KBM-7 (cell line): ENCODE measurements at places on chromosomes 12 and 14.

- DNase-seq, result no peak
Observed at GRCh38 chr12:117986705-117987469, 18.1 kb upstream of the KSR2 start.

DNA sequence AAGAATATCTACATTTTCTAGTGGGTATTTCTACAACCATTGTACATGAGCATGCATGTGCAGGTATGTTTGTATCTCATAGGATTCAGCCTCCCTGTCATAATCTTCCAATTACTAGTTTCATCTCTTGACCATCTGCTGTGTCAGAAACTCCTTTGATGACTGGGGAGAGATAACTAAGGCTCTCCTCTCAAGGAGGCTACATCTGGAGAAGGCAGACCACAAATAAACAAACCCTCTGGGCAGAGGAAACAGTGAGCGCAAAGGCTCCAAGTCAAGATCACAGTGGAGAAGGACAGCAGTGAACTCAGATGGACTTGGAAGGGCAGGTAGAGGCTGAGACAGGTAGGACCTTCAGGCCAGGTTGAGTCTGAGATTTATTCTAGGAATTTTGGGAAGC lies 166.4 kb downstream of the PELI2 start:
- DNase-seq, result peak; percentile 2

DNA sequence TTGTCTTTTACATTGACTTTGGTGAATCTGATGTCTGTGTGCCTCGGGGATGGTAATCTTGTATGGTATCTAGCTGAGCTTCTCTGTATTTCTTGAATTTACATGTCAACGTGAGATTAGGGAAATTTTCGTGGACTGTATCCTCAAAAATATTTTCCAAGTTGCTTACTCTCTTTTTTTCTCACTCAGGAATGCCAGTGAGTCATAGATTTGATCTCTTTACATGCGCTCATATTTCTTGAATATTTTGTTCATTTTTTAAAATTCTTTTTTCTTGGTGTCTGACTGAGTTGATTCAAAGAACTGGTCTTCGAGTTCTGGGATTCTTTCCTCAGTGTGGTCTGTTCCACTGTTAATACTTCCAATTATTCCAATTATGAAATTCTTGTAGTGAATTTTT lies 207.7 kb downstream of the RAD51B start:
- no peak for DNase-seq

GRCh38 chr14:35986219-35986573 lies 160.1 kb downstream of the BRMS1L start:
- DNase-seq, result no peak

GRCh38 chr12:129594098-129594497 lies 309.7 kb downstream of the TMEM132D start:
- DNase-seq, result no peak

DNA sequence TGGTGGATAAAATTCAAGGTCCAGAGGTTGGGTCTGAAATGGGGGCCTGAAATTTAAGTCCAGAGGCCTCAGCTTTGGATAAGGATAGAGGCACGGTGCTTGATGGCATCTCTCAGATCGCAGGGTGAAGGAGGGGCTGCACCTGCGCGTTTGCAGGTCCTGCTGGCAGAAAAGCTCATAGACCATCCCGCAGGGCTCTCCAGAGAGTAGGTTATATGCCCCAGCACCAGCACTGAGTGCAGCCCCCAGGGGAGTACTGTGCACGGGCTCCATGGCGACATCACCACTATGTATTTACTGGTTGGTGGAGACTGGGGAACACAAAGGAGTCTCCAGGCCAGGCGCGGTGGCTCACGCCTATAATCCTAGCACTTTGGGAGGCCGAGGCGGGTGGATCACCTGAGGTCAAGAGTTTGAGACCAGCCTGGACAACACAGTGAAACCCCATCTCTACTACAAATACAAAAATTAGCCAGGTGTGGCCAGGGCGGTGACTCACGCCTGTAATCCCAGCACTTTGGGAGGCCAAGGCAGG lies 4.3 kb upstream of the CD63 start:
- no peak for DNase-seq

DNA sequence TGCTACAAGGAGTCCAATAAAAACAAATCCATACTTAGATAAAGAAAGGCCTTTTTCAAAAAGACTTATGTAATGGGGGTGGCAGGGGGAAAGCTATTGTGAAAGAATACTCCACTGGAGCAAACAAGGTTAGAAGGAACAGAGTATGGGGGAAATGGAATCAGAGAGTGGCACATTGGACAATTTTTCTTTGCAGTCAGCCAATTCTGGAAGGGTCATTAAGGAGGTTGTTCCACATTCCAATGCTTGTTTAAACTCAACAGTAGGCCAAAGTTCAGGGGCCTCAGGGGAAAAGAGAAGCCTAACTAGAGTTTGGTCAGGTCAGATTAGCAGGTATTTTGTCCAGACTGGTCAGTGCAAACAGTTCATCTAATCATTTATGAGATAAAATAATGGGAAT lies 105.2 kb upstream of the RESF1 start:
- no peak for DNase-seq

DNA sequence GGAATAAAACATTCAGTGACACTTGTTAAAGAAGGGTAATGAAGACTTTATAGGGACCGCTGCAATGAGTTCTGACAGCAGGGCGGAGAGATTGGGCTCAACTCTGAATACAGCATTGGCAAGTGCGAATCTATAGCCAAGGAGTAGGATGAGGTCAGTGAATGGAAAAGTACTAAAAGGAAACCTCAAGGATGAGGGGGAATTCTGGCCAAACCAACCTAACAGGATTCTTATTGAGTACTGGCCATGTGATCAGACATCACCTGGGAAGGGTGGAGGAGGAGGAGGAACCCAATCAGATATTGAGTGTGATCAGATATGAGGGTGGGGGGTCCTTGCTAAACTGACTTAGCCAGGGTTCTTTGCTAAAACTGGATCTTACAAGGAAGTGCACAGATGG lies 31.0 kb downstream of the DRAM1 start:
- no peak for DNase-seq

GRCh38 chr12:93785249-93786010 lies 108.3 kb downstream of the CRADD start:
- no peak for DNase-seq

DNA sequence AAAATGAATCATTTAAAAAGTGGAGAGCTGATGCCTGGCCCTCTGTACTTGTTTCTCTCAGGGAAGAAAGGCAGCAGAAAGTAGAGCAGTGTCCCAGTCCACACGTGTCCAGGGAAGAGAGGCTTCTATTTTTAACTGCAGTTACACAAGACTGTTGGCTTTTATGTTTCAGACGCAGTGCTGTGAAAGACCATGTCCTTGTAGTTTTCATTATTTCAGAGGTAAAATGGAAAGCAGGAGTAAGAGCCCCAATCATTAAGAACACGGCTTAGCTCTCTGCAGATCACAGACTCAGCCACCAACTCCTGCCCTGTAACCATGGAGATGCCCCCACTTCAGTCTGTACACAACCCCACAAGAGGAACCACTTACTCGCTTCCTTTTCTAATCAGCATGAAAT lies 336.3 kb downstream of the DAD1 start:
- no peak for DNase-seq

DNA sequence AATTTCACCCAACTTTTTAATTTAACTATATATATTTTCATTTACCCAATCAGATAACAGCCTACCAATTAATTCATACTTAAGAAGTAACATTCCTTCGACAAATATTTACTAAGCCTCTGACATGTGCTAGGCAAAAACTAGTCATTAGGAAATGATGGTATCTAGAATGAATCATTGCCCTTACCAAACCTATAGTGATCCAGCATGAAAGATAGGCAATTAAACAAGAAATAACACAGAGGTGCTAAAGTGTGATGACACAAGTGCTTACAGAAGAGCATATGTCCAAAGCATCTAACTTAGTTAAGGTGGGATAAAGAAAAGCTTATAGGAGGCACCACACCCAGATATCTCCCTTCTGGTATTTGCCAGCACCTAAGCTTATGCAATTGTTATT lies 166.5 kb upstream of the RASSF8 start:
- DNase-seq, result no peak

DNA sequence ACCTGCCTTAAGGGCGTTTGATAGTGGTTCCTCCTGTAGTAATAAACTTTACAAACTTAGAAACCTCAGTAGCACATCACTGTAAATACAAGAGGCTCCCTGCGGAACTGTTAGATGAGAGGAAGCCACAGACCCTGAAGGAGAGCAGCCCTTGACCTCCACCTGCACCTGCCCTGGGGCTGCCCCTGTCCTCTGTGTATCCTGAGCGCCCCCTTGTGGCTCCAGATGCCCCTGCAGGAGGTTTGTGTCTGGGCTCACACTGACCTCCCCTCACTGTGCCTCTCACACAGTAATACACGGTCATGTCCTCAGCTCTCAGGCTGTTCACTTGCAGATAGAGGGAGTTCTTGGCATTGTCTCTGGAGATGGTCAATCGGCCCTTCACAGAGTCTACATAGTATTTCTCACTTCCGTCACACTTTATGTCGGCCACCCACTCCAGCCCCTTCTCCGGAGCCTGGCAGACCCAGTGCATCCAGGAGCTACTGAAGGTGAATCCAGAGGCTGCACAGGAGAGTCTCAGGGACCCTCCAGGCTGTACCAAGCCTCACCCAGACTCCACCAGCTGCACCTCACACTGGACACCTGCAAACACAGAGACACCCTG lies 1059.8 kb downstream of the TMEM121 start:
- DNase-seq, result peak; percentile 70

- peak; percentile 1 for DNase-seq
Observed at GRCh38 chr12:85836197-85837090, at the start of gene RASSF9. Gene RASSF9 (minus strand): TSS chr12:85836409. CDS start chr12:85836201, 208 bp downstream.

GRCh38 chr12:114508529-114509129 lies 102.7 kb upstream of the TBX5 start:
- DNase-seq, result peak; percentile 81

GRCh38 chr12:95216711-95217376 lies 423 bp downstream of the FGD6 start:
- DNase-seq, result no peak

GRCh38 chr12:31011746-31012566 lies 61.7 kb upstream of the DDX11 start:
- DNase-seq, result no peak

DNA sequence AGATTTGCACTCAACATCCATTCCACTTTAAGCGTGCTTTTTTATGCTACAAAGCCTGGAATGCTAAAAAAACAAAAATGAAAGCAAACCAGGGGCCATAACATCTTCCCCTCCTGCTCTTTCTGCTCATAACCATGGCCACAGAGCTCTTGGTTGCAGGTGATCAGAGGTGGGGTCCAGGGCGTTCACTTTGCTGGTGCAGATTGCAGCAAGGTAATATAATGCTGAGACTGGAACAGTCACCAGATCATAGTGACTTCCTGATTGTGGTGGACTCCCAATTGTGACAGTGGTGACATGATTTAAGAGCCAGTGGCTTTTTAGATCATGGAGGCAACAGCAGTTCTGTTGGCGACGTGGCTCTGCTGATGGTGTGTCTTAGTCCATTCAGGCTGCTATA lies 115.0 kb upstream of the CPM start:
- DNase-seq, result no peak

DNA sequence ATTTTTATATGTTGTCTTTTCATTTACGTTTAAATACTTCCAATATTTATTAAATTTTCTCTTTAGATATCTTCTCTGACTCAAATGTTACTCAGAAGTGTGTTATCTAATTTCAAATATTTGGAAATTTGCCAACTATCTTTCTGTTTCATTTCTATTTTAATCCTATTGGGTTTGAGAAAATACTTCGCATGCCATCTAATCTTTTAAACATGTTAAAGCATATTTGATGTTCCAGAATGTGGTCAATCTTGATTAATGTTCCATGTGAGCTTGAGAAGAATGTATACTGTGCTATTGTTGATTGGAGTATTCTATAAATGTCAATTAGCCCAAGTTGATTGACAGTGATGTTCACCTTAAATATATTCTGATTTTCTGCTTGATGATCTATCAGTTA lies 11.9 kb upstream of the DCN start:
- DNase-seq, result no peak

DNA sequence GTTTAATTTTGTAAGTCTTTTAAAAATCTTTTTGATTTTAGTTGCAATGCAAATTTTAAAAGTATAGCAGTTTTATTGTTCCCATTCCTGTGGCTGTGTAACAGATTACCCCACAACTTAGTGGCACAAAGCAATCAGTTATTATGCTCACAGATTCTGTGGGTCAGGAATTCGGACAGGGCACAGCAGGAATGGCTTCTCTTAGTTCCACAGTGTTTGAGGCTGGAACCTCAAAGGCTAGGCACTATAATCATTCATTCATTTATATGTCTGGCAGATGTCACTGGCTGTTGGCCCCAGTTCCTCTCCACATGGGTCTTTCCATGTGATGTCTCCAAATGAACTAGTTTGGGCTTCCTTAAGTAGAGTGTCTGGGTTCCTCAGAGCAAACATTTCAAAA lies 193.3 kb downstream of the RAD51B start:
- no peak for DNase-seq

DNA sequence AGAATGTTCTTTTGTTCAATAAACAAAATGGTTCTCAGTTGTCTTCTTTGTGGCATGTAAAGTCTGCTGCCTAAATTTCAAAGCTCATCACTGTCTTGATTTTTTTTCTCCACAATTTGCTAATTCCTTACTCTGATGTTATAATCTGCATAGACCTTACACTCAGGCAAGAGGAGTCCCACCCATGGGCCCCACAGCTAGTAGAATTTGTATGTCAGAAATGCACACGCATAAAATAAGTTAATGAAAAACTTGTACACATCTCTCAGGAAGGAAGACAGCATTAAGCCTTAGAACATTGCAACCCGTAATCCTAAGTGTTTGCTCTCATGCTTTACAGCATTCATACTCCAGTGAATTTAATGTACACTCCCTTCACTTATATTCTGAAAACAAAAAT lies 280.8 kb downstream of the ATXN7L3B start:
- DNase-seq, result no peak

DNA sequence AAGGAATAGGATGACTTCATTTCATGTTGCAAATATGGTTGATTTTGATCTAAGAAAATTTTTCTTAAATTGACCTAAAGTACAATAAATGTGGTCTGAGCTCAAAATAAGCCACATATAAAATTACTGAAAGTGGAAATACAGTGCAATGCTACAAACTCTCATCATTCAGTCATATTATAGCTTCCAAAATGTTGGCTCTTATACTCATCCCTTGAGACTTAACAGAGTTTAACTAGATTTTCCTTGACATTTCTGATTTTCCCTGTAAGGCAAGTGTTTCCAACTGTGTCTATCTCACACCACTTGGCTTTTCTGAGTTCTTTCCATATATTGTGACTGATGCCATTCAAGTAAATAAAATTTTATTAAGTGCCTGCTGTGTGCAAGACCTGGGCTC lies 123.7 kb upstream of the NTF3 start:
- no peak for DNase-seq

DNA sequence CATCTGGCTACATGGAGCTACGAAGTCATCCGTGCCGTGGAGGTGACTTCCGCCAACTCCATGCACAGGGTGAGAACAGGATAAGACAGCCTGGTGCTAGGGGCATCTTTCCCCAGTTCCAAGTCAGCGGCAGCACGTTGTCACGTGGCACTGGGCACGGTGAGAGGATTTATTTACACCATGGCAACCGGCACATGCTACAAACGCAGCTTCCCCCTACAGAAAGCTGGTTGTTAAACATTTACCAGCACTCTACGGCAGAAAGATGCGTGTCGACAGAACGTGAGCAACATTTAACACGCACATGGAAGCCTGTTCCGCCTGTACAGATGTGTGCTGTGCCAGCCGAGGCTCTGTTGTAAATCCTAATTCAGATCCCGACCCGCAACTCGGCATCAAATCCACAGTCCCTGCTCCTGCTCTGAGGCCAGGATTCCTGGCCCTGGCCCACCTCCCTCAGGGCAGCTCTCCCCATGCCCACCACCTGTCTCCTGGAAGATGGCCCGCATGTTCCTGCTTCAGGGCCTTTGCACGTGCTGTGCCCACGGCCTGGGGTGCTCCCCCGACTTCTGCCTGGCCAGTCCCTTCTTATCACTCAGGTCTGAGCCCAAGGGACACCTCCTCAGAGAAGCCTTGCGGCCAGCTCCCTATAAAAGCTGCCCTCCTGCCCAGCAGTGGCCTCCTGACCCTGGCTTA lies 114.1 kb downstream of the RFLNA start:
- DNase-seq, result no peak
